Testis (tissue), 5 donors: ENCODE measurements at places on chromosomes 6 and 20. TPM values are rescaled to one million over a fixed set of nuclear protein-coding genes. Genes with fewer than 3 reads are reported as not detected.

The HCRTR2 gene
- 0.50 TPM for polyA plus RNA-seq

The GTSF1L gene
- polyA plus RNA-seq = 244 TPM

DNA sequence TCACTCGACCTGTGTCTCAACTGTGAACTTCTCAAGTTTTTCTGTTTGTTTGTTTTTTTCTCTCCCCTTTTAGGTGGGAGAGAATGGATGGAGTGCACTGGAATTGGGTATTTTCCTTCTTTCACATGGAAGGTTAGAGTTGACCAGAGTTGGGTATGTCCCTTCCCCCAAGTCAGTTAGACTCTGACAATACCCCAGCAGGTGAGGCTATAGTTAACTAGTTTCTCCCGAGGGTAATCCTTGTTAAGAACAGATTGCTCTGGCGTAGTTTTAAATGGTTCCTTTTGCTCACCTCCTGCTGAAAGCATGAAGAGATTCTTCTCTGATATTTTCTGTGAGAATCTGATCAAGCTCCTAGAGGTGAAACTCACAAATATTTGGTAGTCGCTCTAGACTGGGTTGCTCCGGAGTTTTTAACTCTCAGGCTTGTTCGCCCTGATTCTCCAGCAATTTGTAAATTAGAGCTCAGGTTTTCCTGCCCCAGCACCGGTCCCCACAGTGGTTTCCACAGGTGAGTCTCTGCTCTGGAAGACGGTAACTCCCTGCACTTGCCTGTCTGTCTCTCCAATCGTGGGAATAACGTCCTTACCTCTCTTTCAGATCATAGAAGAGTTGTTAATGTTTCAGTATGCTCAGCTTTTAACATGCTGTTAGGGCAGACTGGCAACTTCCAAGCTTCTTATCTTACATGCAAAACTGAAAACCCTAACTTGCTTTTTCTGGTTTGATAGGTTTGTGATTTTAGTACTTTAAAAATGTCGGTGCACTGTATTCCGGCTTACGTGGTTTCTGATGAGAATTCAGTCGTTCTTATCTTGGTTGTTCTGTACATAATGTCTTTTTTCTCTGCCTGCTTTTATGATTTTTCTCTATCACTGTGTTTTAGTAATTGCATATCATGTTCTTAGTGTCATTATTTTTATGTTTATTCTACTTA is 111.2 kb upstream of the HIVEP1 start:
- no peak for DNase-seq
- no peaks in the 10 kb centered on the region for H3K36me3 ChIP-seq
- no peak overlapping the region for H3K4me3 ChIP-seq
- no peaks in the 10 kb centered on the region for H3K4me1 ChIP-seq
- no peak overlapping the region for H3K27ac ChIP-seq

DNA sequence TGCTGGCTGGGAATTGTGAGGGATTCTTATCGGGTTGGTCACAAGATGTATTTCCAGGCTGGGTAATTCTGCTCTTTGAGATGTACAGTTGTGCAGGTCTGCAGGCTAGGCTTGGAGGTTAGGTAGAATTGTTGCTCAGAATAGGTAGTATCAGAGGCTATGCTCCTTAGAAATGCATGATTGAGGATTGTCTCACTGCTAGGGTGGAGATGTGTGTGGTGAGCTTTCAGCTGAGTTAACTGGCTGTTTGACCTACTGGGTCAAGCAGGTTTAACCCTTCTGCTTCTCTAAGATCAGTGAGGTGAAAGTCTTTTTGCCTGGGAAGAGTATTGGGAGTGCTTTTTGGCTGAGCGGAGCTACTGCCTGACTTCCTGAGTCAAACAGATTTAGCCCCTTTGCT is 701.1 kb downstream of the UTRN start:
- H3K27me3 ChIP-seq = no peaks in the 10 kb centered on the region
- no peaks in the 10 kb centered on the region for H3K4me1 ChIP-seq
- H3K4me3 ChIP-seq = no peak overlapping the region
- DNase-seq = no peak

The TOX2 gene
- 43.8 TPM for polyA plus RNA-seq
